ENCODE measurements at places on chromosomes 1 and 21. TPM values are rescaled to one million over a fixed set of nuclear protein-coding genes. Genes with fewer than 3 reads are reported as not detected.

GRCh38 chr1:162009501-162010174 lies 14.0 kb downstream of the OLFML2B start:
- H3K27me3 ChIP-seq = no peaks in the 10 kb centered on the region
- no peaks in the 10 kb centered on the region for H3K4me1 ChIP-seq
- no peak overlapping the region for H3K27ac ChIP-seq
- no peak for DNase-seq

- H3K36me3 ChIP-seq = no peaks in the 10 kb centered on the region
- no peaks in the 10 kb centered on the region for H3K4me1 ChIP-seq
- H3K27me3 ChIP-seq = no peaks in the 10 kb centered on the region
- DNase-seq = no peak
Observed at GRCh38 chr1:38958967-38959366, 17.3 kb upstream of the RHBDL2 start.

DNA sequence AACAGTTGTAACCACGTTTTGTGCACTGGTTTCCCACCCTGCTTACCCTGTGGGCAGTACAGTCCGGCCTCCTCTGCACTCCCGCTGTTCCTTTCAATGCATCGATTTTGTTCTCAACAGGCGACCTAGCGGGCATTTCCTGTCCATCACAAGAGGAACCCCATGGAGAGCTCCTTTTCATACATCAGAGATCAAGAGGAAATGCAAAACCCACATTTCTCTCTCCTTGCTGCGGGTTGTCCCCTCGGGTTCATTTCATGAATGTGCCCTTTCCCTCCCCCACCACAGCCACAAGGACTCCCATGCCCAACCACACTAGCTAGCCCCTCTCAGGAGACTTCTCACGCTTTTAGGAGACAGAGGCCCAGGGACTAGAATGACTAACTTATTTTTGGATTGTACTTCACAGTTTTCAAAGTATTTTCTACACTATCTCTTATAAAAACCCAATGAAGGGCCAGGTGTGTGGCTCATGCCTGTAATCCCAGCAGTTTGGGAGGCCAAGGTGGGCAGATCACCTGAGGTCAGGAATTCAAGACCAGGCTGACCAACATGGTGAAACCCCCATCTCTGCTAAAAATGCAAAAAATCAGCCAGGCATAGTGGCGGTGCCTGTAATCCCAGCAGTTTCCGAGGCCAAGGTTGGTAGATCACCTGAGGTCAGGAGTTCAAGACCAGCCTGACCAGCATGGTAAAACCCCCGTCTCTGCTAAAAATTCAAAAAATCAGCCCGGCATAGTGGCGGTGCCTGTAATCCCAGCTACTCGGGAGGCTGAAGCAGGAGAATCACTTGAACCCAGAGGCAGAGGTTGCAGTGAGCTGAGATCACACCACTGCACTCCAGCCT lies 18.4 kb downstream of the ATP1A4 start:
- H3K4me3 ChIP-seq = no peak overlapping the region
- H3K36me3 ChIP-seq = no peaks in the 10 kb centered on the region
- H3K27me3 ChIP-seq = no peaks in the 10 kb centered on the region
- no peak overlapping the region for H3K27ac ChIP-seq

- H3K4me3 ChIP-seq = no peak overlapping the region
- no peak for DNase-seq
- H3K27ac ChIP-seq = no peak overlapping the region
- no peaks in the 10 kb centered on the region for H3K36me3 ChIP-seq
Observed at GRCh38 chr1:108511764-108512163, 48.1 kb upstream of the EEIG2 start.

- H3K4me1 ChIP-seq = peaks cover 18% of the 10 kb centered on the region
- H3K27ac ChIP-seq = peak overlapping the region; percentile 80
Observed at GRCh38 chr1:226034482-226034881, 28.0 kb upstream of the H3-3A start.

DNA sequence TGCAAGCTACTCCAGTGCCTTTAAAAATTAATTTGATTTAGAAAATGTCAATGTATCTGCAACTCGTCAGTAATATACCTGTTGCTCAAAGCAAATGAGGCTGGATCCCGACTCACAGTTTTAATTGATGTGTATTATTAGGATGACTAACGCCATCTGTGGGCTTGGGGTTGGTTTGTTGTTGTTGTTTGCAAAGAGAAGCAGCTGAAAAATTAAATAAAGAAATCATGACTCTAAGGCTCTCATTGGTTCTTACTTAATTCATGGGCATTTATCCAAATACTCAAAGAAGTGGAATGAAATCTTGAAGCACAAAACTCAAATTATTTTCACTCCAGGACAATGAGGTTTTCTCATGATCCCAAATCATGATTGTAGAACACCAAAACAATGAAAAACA lies 46.4 kb downstream of the SEC16B start:
- H3K36me3 ChIP-seq = no peaks in the 10 kb centered on the region
- no peak overlapping the region for H3K27ac ChIP-seq
- H3K27me3 ChIP-seq = no peaks in the 10 kb centered on the region
- no peak overlapping the region for H3K4me3 ChIP-seq
- no peak for DNase-seq

DNA sequence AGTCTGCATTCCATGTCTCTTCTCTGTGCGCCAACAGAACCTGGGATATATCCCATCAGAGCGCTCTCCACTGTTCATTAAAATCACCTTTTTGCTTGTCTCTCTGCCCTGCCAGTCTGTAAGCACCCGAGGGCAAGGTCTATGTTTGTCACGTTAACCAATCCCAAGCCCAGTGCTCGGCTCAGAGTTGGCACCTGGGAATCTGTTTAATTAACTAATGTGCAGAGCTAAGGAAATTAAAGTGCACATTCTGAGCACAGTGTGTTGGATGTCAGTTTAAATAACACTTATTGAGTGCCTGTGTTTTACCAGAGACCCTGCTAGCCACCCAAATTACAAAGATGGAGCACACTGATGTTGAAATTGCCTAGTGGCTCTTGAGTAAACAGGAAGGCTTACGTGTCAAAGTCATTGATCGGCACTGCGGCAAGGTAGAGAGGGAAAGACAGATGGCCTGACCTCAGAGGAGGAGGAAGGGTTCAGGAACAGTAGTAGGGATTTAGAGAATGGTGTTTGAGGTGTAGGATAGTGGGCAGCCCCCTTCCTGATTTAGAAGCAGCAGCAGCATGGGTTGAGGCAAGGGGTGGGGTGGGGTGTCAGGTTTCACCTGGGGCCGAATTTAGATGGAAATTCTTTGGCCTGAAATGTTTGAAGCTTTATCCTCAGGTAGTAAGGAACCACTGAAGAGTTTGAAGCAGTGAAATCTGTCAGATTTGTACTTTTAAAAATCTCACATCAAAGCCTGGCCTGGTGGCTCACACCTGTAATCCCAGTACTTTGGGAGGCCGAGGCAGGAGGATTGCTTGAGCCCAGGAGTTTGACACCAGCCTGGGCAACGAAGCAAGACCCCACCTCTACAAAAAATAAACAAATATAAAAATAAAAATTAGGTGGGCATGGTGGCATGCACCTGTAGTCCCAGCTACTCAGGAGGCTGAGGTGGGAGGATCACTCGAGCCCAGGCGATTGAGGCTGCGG lies 7.7 kb downstream of the ARMH1 start:
- no peak overlapping the region for H3K4me3 ChIP-seq
- DNase-seq = no peak
- peaks cover 7% of the 10 kb centered on the region for H3K27me3 ChIP-seq
- no peak overlapping the region for H3K27ac ChIP-seq
- H3K36me3 ChIP-seq = no peaks in the 10 kb centered on the region
- H3K4me1 ChIP-seq = no peaks in the 10 kb centered on the region

GRCh38 chr1:227733751-227734545 lies 1.2 kb downstream of the JMJD4 start:
- peak overlapping the region; percentile 93 for H3K27ac ChIP-seq
- H3K27me3 ChIP-seq = no peaks in the 10 kb centered on the region

GRCh38 chr1:95325349-95325748 lies 91.3 kb downstream of the RWDD3 start:
- no peak for DNase-seq
- H3K4me3 ChIP-seq = no peak overlapping the region
- H3K36me3 ChIP-seq = no peaks in the 10 kb centered on the region
- no peaks in the 10 kb centered on the region for H3K27me3 ChIP-seq

DNA sequence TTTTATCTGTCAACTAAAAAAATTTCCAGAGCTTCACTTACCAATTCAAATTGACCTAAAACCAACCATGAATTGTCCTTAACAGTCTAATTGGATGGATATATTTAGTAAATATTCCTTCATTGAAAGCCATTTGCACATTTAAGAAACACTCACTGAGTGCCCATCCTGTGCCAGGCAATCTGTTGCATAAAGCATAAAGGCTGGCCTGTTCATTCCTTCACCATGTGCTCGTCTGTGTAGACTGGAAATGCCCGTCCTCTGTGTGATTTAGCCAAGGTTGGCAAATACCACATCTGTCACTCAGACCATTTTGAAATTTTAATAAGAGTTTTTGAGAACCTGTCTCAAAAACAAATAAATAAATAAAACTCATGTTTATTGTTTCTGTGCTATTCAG lies 57.1 kb downstream of the ZNF684 start:
- no peak for DNase-seq
- no peak overlapping the region for H3K4me3 ChIP-seq
- no peaks in the 10 kb centered on the region for H3K27me3 ChIP-seq
- no peaks in the 10 kb centered on the region for H3K36me3 ChIP-seq
- H3K4me1 ChIP-seq = peaks cover 14% of the 10 kb centered on the region

GRCh38 chr1:14568716-14569355 lies 29.6 kb upstream of the KAZN start:
- H3K27me3 ChIP-seq = no peaks in the 10 kb centered on the region
- H3K4me3 ChIP-seq = no peak overlapping the region
- DNase-seq = no peak
- no peaks in the 10 kb centered on the region for H3K4me1 ChIP-seq
- H3K27ac ChIP-seq = no peak overlapping the region
- no peaks in the 10 kb centered on the region for H3K36me3 ChIP-seq

DNA sequence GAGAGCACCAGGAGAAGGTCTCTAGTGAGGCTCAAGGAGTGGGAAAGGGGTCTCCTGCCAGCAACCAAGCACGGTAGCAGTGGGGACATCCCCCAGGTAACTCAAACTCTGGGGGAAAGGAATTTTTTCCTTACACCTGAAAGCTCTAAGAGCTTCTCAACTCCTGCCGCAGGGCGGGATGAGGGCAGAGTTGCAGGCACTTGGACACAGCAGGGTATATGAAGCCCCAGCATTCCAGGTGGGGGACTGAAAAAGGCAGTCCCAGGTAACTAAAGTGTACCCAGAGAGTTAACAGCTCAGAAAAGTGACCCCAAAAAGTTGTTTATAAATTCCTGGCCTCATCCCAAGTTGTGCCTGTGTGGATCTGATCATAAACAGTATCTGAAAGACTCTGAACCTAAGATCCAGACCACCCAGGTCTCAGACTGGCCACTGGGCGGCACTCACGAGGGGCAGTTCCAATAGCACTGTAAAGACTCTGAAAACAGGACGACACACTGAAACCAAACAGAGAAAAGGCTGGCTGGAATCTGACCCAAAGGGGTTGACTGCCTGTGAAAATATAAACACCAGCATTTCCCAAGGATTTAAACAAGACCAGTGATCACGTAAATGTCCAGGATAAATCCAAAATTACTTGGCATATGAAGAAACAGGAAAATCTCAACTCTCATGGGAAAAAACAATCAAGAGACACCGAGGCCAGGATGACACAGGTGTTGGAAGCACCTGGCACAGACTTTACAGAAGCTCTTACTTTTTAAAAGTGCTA lies 47.5 kb downstream of the HSF2BP start:
- H3K27ac ChIP-seq = no peak overlapping the region
- no peaks in the 10 kb centered on the region for H3K36me3 ChIP-seq
- H3K27me3 ChIP-seq = no peaks in the 10 kb centered on the region
- H3K4me3 ChIP-seq = no peak overlapping the region

Gene SPRR2G
- total RNA-seq = not detected

Gene SH2D5
- 0.79 TPM for total RNA-seq

Gene FAM3B
- total RNA-seq = 25.2 TPM

Gene ADGRL2
- total RNA-seq = 63.7 TPM

All from esophagus squamous epithelium (tissue), 5 donors.